HCT116 (cell line): ENCODE measurements at places on chromosomes 1 and 21.

DNA sequence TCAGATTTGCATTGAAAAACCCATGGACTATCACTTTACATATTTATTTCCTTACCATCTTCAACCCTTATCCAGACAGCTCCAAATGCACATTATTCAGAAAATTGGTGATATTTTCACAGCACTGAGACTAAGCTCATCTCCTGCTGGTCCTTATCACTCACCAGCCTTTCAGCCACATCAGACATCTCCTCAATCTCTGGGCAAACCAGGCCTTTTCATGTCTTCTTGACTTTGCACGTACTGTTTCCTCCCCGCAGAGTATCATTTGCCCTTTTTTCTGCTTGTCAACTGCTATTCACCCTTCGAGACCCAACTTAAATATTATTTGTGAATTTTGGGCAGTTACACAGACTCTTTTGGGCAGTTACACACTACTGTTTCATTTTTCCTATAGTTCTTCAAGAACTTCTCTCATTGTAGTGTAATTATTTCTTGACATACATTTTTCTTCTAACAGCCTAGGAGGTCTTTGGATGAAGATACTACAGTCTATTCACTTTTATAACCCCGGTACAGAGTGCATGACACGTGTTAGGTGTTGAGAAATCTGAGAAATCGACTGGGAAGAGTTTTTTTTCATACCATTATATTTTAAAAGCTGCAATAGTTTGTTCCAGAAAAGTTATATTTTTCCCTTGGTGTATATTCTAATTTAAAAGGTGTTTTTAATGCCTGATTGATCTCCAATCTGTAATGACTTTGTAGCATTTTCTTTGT, 98.0 kb downstream of the FGGY start:
- no peak for DNase-seq

GRCh38 chr1:171883849-171884248, 42.6 kb downstream of the DNM3 start:
- no peak for DNase-seq

- no peak for DNase-seq
Measured at GRCh38 chr1:36708587-36708986, 225.9 kb upstream of the CSF3R start.

- DNase-seq, result no peak
Measured at GRCh38 chr1:180937624-180938225, 25.0 kb downstream of the KIAA1614 start.

GRCh38 chr1:14519976-14520375, 78.5 kb upstream of the KAZN start:
- no peak for DNase-seq

DNA sequence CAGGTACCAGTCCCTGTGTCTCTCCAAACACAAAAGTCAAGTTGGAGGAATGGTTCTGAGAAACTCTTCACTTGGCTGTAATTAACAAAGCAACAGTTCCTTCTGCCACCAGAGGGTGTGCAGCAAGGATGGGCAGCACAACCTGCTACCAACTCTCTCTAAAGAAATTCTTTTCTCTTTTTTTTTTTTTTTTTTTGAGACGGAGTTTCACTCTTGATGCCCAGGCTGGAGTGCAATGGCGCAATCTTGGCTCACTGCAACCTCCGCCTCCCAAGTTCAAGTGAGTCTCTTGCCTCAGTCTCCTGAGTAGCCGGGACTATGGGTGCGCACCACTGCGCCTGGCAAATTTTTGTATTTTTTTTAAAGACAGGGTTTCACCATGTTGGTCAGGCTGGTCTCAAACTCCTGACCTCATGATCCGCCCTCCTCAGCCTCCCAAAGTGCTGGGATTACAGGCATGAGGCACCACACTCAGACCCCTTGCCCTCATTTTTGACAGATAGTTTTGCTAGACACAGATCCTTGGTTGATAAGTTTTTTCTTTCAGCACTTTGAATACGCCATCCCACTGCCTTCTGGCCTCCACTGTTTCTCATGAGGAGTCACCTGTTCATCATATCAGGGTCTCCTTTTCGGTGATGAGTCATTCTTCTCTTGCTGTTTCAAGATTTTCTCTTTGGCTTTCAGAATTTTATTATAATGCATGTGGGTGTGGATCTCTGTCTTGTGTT, 12.1 kb upstream of the DEGS1 start:
- DNase-seq, result no peak

DNA sequence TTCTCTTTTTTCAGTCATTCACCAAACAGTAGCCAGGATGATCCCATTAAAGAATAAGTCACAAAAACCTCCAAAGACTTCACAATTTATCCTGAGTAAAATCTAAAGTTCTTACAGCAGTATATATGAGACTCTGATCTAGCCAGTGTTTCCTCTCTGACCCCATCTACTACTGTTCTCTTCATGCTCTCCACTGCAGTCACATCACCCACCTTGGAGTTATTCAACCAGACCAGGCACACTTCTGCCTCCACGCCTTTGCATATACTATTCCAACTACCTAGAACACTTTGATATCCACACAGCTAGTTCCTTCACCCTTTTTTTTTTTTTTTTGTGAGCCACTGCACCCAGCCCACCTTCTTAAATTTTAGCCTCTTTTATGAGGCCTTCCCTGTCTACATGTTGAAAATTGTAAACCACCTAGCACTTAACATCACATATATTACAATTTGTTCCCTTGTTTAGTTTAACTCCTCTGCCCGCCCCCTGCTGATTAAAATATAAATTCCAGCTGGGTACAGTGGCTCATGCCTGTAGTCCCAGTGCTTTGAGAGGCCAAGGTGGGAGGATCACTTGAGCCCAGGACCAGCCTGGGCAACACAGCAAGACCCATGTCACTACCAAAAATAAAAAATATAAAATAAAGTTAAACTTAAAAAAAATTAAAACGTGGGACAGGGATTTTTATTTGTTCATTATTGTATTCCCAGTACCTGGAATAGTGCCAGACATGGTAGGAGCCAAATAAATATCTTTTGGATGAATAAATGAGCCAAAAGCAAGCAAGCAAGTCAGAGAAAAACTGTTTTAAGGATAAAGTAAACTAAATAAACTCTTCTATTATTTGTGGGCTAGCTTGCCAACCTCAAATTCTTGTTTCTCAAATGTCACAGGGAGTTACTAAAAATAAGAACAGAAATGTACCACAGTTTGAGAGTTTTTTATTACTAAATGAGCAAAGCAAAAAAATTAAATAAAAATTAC, 35.2 kb upstream of the MUTYH start:
- DNase-seq, result no peak

- DNase-seq, result no peak
Measured at GRCh38 chr1:157852476-157852875, 10.9 kb upstream of the CD5L start.

GRCh38 chr1:46547481-46548383, 3.7 kb downstream of the KNCN start:
- DNase-seq, result peak; percentile 65

- DNase-seq, result no peak
Measured at GRCh38 chr1:182198006-182198605, 136.6 kb upstream of the ZNF648 start.

GRCh38 chr1:2014741-2015735, 4.1 kb upstream of the GABRD start:
- DNase-seq, result no peak

- no peak for DNase-seq
Measured at GRCh38 chr1:25669781-25670567, 53.4 kb downstream of the MAN1C1 start.

DNA sequence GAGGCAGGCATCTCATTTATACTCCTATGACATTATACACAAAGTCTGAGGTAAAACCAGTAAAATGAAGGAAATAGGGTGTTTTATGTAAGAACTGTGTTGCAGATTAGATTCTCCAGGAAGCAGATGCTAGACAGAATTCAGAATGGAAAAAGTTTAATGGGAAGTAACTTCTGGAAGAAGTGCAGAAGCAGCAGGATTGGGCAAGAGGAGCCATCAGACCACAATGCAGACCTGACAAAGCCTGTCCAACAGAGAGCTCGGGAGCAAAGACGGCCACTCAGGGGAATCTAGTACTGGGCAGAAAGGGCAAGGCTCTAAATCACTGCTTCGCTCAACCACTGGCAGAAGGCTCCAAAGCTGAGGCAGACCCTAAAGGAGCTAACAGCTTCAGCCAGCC, 33.7 kb downstream of the FBXO42 start:
- no peak for DNase-seq

- DNase-seq, result no peak
Measured at GRCh38 chr1:204104331-204105130, 31.6 kb downstream of the SOX13 start.

- DNase-seq, result no peak
Measured at GRCh38 chr1:117122330-117123025, 929 bp upstream of the TRIM45 start.

- DNase-seq, result no peak
Measured at GRCh38 chr1:61583703-61584102, 141.2 kb downstream of the TM2D1 start.

GRCh38 chr1:43858324-43858723, 75.3 kb upstream of the ARTN start:
- no peak for DNase-seq

DNA sequence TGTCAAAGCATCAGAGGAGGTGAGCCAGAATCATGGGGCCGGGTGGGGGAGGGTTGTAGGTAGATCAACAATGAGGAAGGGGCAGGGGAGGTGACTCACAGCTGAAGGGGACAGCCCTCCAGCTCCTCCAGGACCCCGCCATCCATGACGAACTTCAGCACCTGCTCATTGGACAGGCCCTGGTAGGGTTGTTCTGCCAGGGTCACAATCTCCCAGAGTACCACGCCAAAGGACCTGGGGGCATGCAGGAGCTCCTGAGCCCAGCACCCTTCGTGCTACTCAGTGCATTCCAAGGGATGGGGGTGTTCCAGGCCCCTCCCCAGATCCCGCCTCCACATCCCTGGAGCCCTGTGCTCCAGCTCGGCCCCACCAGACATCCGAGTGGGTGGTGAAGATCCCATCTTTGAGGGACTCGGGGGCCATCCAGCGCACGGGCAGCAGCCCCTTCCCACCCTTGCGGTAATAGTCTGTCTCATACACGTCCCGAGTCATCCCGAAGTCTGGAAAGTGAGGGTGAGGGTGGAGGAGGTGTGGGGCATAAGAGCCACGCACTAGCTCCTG, 17.5 kb downstream of the INSRR start:
- no peak for DNase-seq

DNA sequence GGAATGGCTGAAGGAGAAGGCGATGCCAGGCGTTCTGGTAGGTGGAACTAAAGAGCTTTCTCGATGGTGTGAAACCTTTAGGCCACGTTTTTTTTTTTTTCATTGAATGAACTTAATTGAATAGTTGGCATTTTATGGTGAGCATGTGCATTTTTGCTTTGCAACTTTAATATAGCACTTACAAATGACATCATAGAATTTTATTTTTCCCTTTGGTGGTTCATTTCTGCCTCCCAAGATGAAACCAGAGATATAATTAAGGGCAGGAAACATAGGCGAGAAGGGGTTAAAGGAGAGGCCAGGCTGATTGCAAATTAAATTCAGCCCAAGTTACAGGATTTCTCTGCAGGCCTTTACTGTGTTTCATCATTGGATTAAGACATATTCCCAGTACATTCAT, 85.5 kb upstream of the L1TD1 start:
- no peak for DNase-seq

DNA sequence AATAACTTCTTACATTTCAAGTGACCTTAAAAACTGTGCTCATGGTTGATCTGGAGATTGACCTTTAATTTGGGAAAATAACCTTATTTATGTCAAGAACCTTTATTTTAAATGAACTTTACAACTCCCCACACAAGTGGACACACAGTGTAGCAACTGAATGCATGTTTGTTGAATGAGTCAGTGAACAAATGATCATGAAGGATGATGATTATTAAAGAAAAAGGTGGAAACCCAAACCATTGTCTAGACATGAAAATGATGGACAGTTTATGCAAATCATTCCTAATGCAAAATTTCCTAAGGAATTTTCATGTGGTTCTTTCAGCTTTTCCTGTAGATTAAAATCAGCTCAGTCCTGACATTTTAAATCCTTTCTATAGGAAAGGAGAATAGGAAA, 439.8 kb upstream of the RUNX1 start:
- no peak for DNase-seq

- DNase-seq, result no peak
Measured at GRCh38 chr1:109167001-109167506, 46.7 kb upstream of the SARS1 start.

DNA sequence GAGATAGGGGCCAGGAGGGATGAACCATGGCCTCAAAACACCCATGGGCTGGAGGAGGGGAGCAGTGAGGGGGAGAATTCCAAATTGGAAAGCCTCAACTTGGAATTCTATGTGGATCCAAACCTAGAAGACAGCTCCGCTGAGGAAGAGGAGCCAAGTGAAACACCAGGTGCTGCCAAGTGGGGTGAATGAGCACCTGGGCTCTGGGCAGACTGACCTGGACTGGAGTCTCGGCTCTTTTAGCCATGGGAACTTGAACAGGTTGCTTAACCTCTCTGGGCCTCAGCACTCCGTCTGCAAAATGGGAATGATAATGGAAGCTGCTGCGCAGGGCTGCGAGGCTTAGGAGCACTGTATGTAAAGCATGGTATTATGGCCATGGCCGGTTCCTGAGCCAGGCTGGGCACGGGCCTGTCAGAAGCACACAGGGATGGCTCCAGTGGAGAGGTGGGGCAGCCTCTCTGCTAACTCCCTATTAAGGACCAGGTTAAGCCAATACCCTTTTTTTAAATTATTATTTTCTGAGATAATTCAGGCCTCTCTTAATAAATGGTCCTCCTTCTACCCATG, 81.5 kb downstream of the SYT2 start:
- no peak for DNase-seq
